ENCODE measurements at places on chromosomes 3 and 15.

- no peak for DNase-seq
These were observed 276.7 kb downstream of the CHL1 start for GRCh38 chr3:473033-473800.

DNA sequence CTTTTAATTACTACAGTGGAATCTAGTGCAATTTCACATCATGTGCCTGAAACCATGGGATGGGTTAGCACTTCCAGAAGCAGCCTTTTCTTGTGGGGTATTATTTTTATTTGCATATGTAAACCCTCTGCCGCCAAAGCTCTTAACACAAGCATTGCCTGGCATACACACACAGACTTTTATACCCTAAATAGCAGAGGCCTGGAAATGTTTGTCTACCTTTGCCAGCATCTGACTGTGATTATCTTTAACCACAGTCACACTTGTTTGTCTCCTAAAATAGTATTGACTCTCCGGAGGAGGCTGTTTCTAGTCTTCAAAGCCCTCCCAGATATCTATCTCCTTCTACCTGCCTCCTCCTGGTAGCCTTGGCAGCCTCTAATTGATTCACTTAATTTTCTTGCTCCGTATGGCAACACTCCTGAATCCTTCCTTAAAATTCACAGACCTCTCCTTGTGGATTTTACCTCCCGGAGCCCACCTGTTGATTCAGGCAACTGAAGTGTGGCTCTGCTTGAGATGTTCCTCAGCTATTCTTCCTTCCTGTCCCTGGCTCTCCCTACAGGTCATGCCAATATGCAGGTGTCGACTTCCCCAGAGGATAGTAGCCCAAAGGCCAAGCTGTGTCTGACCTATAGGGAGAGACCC is 127.1 kb upstream of the UMPS start:
- no peak for DNase-seq

DNA sequence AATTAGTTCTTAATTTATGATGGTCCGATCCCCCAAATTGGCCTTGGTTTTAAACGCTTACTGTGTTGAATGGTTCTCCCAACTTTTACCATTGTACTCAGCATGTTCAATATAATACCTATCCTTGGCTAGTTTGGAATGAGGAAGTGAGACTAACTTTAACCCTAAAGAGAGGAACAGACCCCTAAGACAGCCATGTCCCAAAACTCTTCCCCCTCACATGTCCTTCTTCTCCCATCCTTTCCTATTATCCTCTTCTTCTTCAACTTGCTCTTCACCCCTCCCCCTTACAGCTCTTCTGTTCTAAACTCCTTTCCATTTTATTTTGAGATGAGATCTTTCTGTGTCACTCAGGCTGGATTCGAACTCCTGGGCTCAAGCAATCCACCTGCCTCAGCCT is 116.5 kb downstream of the RBMS3 start:
- DNase-seq = no peak

- DNase-seq = no peak
These were observed 92.3 kb upstream of the COL8A1 start for GRCh38 chr3:99545941-99546580.

DNA sequence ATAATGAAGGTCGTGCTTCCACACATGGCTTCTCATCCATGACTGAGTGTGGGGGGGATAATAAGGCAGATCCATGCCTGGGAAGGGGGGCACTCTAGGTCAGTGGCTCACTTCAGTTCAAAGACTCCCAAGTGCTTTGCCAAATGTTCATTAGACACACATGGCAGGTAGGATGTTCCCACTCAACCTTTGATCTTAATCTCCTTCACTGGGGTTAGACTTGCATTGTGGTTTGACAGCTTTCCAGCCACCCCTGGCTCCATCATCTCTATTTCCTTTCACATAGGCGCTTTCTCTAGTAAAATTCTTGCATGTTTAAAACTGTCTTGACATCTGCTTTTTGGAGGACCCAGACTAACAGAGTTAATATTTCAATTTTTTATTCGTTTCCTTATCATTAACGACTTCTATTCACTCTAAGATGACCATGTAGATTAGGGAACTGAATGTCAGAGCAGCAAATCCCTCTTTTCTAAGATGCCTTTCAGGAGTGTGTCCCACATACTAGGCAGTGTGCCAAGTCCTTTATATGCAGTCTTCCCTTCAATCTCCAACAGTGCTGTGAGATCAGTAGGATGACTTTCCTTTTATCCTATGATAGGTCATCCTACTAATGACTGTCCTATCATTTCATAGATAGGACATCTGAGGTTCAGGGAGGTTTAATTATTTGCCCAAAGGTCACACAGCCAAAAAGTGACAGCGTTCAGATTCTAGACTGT is 57.9 kb downstream of the BTD start:
- no peak for DNase-seq

GRCh38 chr3:180926526-180926925 is 14.1 kb downstream of the FXR1 start:
- no peak for DNase-seq

GRCh38 chr3:102161384-102162006 is 273.3 kb upstream of the ZPLD1 start:
- no peak for DNase-seq

- no peak for DNase-seq
These were observed 1.4 kb downstream of the NISCH start for GRCh38 chr3:52456800-52457183.

DNA sequence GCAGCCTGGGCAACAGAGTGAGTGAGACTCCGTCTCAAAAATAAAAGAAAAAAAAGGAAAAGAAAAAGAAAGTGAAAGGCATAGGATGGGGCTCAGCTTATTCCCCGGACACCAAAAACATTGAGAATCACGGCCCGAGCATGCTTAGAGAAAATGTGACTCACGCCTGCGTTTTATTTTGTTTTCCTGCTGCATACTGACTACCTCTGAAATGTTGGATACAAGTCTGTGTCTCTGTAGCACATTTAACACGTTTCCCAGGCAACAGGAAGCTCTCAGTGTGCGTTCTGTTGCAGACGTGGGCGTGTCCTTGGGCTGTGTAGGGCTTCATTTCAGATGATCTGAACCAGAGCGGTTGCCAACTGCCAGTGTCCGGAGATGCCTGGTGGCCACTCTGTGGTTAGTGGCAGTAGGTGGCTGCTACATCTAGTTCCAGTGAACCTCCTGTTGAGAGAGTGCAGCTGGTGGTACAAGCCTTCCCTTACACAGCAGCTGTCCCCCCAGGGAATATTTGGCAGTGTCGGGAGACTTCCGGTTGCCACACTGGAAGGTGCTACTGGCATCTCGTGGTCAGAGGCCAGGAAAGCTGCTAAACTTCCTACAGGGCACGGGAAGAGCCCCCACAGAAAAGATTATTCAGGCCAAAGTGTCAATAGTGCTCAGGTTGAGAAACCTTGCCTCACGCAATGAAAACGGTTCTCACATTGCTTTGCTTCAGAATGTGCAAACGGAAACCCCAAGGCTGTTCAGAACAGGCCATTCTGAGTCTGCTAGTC is 3.0 kb downstream of the SLC51A start:
- DNase-seq = no peak

GRCh38 chr3:47533481-47533880 is 20.0 kb upstream of the ELP6 start:
- DNase-seq = no peak

DNA sequence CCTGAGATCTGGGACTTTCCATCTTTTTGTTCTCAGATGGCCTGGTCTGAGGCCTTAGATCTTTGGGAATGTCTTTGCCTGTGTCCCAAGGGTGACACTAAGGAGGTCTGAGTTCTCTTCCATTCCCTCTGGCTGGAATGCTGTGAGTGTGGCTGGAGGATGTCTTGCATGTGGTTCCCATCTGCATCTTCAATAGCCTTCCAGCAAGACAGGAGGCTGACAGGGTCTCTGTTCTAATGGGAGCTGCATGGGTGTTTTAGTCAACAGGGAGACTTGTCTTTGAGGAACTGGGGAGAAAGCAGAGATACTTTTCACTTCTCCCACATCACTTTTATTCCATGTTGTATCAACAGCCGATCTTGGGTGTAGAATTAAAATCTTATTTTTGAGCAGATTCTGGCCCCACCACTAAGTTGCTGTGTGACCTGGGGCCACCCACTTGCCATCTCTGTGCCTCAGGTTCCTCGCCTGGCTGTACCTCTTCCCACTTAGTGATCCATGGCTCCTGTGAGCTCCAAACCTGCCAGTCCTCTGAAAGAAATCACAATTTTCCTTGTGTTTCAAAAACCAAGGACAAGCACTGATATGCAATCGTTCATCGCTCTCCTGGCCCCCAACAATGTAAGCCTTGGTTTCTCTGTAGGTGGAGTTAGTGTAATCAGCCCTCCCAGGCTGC is 75.2 kb downstream of the LSM3 start:
- DNase-seq = no peak

DNA sequence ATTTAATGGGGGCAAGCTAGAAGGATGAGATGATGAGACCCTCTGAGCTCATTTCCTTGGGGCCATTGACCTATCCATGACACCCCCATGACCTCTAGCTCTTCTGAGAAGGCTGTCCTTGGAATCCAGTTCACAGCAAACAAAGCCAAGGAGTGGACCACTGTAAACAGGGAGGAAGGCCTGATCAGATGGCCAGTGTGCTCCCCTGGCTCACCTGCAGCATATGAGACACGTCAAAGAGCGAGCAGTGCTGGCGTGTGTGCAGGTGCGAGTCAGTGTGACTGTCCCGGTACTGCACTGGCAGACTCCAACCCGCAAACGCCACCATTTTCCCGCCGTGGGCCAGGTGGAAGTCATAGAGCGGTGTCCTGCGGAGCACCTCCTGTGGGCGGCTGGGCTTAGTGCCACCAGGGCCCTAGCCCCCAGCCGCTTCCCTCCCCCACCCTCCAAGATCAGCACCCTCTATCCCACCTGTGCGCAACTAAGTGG is 339 bp downstream of the AMT start:
- no peak for DNase-seq

DNA sequence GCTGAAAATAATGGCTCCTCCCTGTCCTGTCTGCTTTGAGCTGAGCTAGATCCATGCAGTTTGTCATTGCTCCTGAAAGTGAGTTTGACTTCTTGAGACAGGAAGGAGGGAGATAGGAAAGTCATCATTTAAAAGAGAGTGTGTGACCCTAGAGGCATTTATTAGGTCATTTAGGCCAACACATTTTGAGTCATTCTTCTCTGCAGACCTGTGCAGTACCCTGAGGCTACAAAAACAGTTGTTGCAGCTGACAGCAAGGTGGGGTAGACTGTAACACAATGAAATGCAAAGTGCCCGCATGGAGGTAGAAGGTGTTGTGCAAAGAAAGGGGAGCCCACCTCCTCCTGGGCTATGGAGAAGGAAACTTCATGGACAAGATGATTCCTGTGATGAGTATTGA is 102.8 kb upstream of the PFN2 start:
- no peak for DNase-seq

DNA sequence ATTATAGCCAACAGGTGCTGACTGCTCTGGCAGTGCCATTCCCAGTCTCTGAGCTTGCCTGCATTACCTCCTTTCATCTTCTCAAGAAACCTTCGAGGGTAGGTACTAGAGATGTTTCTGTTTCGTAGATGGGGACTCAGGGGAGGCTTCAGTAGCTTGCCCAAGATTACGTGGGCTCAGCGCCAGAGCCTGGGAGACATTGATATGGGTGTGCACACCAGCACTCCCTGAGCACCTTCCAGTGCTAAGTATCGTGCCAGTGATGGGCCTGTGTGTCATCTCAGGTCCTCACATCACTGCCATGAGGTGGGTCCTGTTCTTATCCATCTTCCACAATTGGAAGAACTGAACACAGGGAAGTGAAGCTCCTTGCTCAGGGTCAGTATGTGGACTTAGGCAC is 15.2 kb downstream of the TSEN2 start:
- DNase-seq = no peak

DNA sequence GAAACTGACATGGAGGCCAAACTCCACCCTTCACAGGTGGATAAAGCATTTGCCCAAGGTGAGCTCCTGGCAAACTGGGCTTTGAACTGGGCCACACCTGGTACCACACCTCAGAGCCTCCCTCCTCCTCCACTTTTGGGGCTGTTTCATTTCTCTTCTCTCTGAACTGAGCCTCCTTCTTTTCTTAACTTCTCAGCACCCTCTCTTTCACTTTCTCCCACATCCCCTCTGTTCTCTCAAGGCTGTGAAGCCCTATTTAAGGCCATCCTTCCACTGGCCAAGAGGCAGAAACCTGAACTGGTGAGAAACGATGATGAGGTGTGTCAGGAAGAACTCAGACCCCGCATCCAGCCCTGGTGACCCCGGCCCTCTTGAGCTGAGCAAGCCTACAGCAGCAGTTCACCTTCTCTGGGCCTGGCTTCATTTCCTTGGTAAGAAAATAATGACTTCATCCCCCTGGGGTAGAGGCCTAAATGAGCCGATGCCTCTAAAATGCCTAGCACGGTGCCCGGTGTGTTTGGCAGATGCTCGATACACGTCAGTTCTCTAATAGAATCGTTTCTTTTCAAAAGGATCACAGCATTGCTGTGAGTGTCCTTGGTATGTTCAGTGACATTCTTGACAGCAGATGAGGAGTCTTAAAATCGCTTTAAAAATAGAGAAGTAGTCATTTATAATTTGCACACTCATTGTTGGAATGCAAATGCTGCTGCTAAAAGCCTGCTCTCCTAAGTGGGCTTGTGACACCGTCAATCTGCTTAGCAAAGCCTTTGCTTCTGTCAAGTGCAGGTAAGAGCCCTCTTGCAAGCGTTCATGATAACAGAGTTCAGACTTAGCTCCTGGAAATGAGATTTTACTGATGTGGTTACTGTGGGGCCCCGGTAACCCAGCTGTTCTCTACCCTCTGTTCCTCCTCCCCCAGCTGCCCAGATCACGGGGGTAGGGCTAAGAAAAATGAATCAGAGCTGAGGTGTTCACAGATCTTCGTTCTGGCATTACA is 97.7 kb upstream of the ATP2B2 start:
- no peak for DNase-seq

DNA sequence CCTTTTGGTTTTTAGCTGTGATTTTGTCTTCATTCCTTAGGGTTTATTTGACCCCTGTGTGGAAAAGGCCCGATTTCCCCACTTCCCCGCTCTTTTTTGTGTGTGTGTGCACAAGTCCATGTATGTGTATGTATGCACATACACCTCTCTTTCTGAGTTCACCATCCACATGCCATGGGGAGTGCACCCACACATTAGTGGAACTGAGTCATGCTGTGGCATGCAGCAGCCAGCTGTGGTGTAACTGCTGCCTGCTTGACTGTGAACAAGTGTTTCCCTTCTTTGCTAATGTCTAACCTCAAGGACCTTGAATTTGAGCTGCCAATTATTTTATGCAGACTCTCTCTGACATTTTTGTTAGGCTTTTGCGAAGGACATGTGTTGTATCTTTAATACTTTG is 434.9 kb upstream of the TPM1 start:
- DNase-seq = no peak

DNA sequence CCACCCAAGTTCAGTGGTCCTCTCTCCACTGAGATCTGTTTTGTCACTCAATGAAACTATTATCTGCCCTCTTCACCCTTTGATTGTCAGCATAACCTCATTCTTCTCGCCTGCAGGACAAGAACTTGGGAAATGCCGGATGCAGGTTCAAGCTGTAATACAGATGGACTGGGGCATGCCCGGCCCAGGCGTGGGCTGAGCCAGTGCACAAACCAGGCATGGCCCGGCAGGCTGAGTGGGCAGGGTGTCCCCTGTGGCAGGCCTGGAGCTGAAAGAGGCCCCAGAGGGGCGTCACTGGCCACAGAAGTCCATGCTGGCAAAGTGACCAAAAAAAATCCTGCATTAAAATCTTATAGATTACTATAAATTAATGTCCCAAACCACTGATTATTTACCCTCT is 638.9 kb upstream of the EPHA6 start:
- no peak for DNase-seq

Measured in ecto neural progenitor cell (in vitro differentiated cells).